Activated T-cell treated with anti-CD3 and anti-CD28 coated beads, Interleukin-2, amount 50 U/mL, for 4 hours (primary cell): ENCODE measurements at places on chromosomes 6 and 20.

GRCh38 chr6:113998811-113999210, 27.9 kb upstream of the HDAC2 start:
- DNase-seq: no peak

DNA sequence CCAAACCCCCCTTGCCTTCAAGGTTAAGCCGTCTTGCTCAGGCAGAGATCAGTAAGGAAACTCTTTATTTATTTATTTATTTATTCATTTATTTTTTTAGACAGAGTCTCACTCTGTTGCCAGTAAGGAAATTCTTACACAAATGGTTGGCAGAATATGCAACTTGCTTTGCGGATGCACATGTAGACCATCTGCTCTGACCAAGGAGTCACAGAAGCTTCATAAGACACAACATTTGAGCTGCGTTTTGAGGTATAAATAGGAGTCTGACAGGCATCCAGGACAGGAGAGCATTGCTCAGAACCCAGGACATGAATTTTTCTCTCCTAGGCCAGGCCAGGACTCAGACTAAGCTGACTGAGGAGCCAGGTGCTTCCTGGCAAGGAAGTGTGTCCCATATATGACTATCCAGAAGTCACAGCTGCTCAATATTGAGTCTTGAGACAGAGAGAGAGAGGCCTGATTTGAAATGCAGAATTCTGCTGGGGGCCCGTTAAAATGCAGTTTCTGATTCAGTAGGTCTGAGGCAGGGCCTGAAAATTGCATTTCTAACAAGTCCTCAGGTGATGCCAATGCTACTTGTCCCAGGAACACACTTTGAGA, 43.9 kb downstream of the HLA-A start:
- DNase-seq: no peak

- DNase-seq: no peak
Measured at GRCh38 chr6:131065824-131066171, 2.8 kb upstream of the EPB41L2 start.

DNA sequence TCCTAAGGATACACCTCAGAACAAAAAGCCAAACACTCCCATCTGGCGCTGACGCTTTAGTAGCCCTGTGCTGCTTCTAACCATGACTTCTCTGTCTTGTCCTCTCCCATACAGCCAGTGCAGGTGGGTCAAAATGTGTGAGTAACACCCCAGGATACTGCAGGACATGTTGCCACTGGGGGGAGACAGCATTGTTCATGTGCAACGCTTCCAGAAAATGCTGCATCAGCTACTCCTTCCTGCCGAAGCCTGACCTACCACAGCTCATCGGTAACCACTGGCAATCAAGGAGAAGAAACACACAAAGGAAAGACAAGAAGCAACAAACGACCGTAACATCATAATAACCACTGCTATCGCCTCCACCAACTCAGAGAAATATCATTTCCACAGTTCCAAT, 1.4 kb downstream of the DEFB132 start:
- DNase-seq: no peak

GRCh38 chr20:46592580-46593362, 42.3 kb upstream of the OCSTAMP start:
- DNase-seq: no peak

DNA sequence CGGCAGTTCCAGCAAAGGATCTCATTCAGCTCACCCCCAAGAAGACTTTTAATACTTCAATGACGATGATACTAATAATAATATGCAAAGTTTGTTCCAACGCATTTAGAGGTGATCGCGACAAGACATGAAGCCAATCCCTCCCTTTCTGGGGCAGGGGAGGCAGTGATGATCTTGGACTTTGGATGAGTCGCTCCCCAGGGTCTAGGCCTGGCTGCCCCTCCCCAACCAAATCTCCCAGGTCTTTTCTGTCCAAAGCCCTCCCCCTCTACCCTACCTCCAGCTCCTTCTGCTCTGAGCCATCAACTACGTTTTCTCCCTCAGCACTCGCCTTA, 33.9 kb downstream of the HLA-A start:
- DNase-seq: no peak

GRCh38 chr6:40499215-40499614, 87.9 kb downstream of the LRFN2 start:
- no peak for DNase-seq

GRCh38 chr20:6381887-6382286, 259.1 kb upstream of the FERMT1 start:
- DNase-seq: no peak

DNA sequence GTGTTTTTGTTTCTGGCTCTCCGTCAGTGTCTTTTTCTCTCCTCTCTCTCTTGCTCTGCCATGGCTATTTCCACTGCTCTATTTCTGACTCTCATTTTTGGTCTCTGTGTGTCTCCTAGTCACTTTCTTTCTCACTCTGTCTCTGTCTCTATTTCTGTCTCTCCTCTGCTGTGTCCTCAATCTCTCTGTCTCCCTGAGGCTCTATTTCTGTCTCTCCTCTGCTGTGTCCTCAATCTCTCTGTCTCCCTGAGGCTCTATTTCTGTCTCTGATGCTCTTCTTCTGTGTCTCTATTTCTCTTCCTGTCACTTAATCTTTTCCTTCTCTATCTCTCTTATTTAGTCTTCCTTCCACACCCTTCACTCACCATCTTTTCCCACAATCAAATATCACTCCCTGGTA, 8.4 kb downstream of the PRSS16 start:
- no peak for DNase-seq
